ENCODE measurements at places on chromosomes 3 and 15.

DNA sequence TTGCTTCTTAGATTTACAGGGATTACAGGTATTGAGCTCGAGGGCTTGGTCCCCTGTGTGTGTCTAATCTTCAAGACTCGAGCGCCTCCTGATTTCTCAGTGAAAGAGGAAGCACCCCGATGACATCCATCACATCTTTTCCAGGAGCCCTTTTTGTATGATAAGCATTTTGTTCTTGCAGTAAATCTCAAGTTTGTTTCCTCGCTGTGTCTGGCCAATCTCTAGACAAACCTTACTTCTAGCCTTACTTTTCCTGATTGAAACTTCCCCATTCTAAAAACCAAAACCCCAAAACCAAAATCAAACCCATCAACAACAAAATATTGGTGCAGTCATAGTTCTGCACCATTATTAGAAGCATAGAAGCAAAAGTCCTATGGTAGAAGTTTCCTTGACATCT lies 286.0 kb downstream of the NFKBIZ start:
- DNase-seq: no peak

DNA sequence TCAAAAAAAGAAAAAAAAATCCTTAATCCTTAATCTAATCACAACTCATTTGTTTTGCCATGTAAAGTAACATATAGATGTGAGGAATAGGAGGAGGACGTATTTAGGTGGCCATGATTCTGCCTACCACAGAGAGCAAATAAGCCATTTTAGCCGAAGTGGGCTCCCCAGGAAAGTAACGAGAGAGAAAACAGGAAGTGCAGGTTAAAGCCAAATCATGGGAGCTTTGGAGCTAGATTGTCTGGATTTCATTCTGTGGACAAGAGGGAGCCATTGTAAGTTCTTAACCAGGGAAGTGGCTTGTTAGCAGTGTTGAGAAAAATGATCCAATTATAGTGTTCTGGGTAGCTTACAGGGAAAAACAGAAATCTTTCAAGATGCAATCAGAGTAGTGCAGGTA lies 9.4 kb downstream of the TMOD2 start:
- no peak for DNase-seq

DNA sequence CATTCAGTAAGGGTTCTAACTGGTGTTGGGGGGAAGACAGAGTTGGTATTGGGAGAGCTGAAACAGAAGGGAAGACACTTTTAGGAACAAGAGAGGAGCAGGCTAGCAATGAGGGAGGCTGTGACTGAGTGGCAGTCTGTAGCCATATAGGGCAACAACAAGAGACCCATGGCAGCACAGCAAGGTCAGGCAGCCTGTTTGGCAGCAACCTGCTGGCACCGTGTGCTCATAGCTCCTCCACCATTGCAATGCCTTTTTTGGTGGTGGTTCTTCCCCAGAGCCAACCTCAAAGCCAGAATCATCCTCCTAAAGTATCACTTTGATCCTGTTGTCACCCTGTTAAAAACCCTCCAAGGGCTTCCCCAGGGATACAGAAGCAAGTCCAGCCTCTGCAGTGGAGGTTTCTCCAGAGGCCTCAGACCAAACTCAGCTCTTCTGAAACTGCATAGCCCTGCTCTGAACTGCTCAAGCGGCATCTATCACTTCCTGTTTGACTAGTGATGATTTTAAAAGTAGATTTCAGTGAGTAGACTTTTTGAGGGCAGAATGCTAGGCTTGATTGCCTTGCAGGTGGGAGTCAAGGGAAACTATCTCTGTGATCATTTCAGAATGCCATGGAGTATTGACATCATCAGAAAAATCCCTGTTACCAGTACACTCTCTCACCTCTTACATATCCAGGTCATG lies 176.9 kb downstream of the STAC start:
- DNase-seq: no peak

- no peak for DNase-seq
These were observed 60.6 kb upstream of the GATA2 start for GRCh38 chr3:128553560-128553959.

DNA sequence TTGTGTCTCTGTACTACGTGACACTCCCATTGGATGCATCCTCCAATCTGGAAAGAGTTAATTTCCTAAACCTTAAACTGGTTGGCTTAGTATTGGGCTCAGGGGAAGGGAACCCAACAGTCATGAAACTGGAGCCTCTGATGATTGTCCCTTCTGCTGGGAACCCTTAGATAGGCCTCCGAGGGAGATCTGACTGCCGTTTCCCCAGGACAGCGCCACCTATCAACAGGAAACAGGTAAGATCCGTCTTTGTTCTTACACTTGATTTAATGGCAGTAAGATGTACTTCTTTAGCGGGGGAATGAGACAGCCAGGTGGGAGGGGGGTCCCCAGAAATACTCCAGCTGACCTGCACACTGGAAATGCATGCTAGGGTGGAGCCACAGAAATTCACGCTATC lies 1749.6 kb downstream of the SI start:
- no peak for DNase-seq

- no peak for DNase-seq
These were observed 74.0 kb downstream of the MCF2L2 start for GRCh38 chr3:183354325-183354831.

DNA sequence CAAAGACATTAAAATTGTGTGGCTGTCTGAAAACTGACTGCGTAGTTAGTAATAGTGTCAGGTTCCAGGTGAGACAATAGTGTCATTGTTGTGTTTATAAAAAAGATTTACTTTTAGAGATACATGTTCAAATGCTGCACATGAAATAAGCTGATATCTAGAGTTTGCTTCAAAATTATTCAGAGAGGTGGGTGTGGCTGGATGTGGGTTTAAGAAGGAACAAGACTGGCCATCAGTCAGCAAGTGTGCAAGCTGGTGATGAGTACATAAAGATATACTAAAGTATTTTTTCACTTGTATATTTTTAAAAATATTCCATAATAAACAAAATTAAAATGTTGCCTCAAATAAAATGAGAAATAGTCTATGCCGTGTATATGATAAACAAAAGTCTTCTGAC lies 190.6 kb downstream of the ARRDC4 start:
- no peak for DNase-seq

GRCh38 chr3:31768479-31769125 lies 212.5 kb downstream of the OSBPL10 start:
- peak; percentile 58 for DNase-seq

- DNase-seq: no peak
These were observed 53.2 kb downstream of the FBN1 start for GRCh38 chr15:48592221-48592731.

GRCh38 chr3:9411302-9411701 lies 13.9 kb downstream of the SETD5 start:
- DNase-seq: no peak

DNA sequence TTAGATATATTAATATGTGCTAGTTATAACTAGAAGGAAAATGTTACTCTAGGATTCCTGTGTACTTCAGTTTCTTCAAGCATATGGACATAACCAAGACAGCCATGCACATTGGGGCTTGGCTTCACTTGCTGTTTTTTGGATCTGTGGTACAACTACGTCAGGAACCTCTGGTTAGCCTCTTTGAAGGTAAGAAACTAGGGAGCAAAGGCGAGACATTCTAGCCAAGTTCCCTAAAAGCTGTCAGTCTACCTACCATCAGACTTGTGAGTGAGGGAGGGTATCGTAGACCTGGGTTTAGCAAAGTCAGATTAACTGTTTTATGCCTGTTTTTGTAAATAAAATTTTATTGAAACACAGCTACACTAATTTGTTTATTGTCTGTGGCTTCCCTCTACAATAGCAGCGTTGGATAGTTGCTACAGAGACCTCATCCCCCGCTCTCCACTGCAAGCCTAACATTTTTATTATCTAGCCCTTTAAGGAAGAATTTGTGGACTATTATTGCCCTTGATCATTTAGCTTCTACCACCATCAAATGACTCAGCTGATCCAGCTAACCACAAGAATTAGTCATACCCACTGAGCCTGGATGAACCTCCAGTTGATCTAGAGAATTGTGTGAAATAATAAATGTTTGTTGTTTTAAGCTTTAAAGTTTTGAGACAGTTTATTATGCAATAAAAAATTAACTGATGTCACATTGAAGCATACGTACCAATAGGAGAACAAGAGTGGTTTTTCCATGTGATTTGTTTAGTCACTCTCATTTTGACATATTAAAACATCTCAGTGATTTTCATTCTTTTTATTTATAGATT lies 58.1 kb downstream of the RSRC1 start:
- DNase-seq: no peak

DNA sequence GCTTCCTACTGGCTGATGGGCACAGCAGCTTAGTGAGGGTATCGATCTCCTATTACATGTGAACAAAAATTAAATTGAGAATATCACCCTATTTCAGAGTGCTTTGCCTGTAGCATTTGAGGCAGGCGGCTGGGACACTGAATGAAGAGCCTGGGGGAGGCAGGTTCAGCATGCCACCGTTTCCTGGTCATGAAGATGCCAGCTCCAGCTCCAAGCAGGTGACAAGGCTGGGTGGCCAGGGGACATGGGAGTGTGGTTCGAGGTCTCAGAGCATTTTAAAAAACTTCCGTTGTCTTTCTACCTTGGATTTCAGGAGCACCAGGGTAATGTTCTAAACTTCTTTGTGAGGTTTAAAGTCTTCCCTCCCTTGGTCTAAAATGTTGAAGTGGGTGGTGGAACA lies 158.2 kb downstream of the RPLP1 start:
- DNase-seq: no peak

DNA sequence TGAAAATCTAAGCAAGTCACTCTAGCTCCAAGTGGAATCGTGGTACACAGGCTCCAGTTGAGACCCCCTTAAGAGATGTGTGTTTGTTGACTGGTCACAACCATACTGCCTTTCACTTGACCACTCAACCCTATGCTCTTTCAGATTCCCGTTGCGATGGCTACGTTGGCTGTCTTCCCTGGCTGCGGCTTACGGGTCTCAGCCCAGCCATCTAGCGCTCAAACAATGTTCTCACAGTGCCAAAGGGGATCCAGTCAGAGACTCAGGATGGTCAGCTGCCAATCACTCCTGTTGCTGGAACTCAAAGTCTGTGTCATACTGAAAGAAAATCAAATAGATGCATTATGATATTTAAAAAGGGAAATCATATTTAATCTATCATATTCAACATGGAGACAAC lies 237.6 kb downstream of the ITPR1 start:
- DNase-seq: no peak

DNA sequence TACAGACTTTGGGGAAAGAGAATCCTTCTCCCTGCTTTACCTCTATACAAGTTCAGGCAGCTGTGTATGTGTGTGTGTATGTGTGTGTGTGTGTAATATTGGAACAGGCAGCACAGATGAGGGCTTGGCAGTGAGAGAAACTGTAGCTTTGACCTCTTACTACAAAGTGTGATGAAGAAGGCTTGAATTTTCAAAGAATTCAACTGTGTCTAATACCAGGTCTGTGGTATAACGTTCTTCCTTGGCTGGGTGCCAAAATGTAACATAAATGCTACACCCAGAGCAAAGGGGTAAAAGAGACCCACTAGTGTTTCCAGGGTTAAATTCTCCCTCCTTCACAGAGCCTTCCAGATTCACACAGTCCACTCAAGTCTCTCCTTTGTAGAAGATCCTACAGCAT lies 51.1 kb downstream of the CHST2 start:
- DNase-seq: no peak

GRCh38 chr15:100869151-100869999 lies 10.3 kb upstream of the ALDH1A3 start:
- no peak for DNase-seq

DNA sequence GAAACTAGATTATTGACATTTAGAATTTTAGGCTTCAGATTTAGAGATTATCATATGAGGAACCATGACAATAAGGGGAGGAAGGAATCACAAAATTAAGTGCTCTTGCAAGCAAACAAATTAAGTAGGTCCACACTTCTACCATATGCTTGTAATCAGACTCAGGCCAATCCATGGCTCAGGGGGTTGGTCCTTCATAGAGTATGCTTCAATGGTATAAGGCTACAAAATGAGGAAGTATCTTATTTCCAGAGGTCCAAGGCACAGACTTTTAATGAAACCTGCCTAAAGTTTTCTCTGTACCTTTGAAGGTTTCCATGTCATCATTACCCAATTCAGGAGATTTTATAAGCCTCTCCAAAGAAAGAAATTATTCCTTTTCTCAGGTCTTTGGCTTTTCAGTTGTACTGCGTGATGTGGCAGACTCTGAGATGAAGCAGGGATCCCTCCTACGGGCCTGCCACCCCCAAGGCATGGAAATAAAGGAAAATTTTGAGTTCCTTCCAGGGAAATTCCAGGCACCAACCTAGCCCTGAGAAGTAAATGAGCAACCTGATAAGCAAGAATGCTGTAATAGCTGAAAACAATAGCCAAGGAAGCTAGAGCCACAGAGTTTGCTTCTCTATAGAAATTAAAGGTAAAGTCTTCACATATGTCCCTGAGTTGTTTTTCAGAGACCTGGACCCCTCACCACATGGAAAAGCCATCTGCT lies 36.3 kb downstream of the SERPINI2 start:
- DNase-seq: no peak

- no peak for DNase-seq
These were observed 10.2 kb downstream of the ASB7 start for GRCh38 chr15:100612539-100612938.

DNA sequence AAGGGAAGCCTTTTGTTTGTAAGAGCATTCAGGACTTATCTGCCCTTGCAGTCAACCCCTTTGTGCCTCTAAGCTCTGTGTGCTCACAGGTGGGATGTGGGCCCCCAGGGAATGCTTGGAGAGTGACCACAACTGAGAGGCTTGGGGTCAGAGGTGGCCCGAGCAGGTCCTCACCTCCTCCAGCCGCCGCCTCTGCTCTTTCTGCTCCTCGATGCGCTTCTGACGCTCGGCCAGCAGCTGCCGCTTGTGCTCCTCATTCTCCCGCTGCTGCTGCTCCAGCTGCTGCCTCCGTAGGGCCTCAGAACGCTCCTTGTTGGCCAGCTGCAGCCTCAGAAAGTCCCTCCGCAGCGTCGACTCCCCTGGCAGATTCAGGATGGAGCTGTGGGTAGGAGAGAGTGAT lies 130.8 kb upstream of the SLC2A2 start:
- peak; percentile 61 for DNase-seq

DNA sequence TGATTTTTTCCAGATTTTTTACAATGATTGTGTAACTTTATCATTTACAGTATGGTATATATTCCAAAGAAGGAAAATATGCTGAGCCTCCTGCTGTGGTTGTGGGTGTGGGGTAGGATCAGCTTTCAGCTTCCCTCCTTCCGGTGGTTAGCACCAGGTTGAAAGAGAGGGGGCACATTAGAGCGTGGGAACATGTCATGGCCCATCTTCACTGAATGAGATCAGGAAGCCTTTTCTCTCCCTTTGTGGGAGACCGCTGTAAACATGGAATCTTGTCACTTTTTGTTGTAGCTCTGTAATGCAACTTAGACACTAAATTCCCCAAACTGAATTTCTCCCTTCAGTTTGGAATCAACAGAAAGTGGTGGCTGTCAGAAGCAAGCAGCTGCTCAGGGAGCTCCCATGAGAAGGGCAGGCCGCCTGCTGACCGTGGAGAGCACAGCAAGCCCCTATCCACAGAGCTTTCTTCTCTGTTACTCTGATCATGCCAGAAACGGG lies 86.7 kb upstream of the LIMD1 start:
- no peak for DNase-seq

GRCh38 chr15:64536244-64536836 lies 76.0 kb downstream of the ZNF609 start:
- no peak for DNase-seq

GRCh38 chr3:119541547-119541946 lies 17.9 kb downstream of the CD80 start:
- no peak for DNase-seq

- DNase-seq: no peak
These were observed 14.4 kb downstream of the THSD4 start for GRCh38 chr15:71129669-71130068.

All from hypothalamus (tissue), 51 donors.